ENCODE measurements at places on chromosomes 13 and 19. TPM values are rescaled to one million over a fixed set of nuclear protein-coding genes. Genes with fewer than 3 reads are reported as not detected.

DNA sequence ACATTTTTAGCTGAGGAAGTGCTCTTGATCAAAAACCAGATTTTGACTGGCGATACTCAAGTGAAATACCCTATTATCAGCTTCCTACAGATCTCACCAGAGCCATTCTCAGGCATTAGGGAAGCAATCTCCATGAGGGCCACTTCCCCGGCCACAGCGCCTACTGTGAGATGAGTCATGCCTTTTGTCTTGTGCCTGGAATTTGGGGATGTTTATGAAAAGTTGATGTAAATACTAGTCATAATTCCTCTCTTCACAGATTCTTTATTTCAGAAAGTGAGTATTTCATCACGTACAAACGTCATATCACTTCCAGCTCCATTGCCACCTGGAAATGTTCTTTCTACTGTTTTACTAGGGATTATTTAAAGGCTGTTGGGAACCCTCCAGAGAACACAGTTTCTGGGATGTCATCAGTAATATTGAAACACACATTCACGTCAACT, 25.3 kb upstream of the SLC46A3 start:
- no peak overlapping the region for H3K4me3 ChIP-seq
- H3K36me3 ChIP-seq, result no peaks in the 10 kb centered on the region
- DNase-seq, result no peak
- no peaks in the 10 kb centered on the region for H3K27me3 ChIP-seq
- no peak overlapping the region for H3K27ac ChIP-seq
- H3K4me1 ChIP-seq, result no peaks in the 10 kb centered on the region

ZNF132 gene
- polyA plus RNA-seq, result 1.1 TPM

GRCh38 chr19:45645631-45646344, 6.6 kb upstream of the EML2 start:
- H3K4me1 ChIP-seq, result no peaks in the 10 kb centered on the region
- H3K27me3 ChIP-seq, result no peaks in the 10 kb centered on the region
- DNase-seq, result peak; percentile 98
- H3K36me3 ChIP-seq, result no peaks in the 10 kb centered on the region

IFT88 gene
- polyA plus RNA-seq, result 15.7 TPM

GRCh38 chr19:8486661-8487136, 15.7 kb downstream of the PRAM1 start:
- no peak overlapping the region for H3K4me3 ChIP-seq
- no peak overlapping the region for H3K27ac ChIP-seq
- no peaks in the 10 kb centered on the region for H3K27me3 ChIP-seq
- no peaks in the 10 kb centered on the region for H3K4me1 ChIP-seq

MIER2 gene
- 52.9 TPM for polyA plus RNA-seq

- no peak overlapping the region for H3K4me3 ChIP-seq
- H3K4me1 ChIP-seq, result no peaks in the 10 kb centered on the region
- H3K36me3 ChIP-seq, result no peaks in the 10 kb centered on the region
- DNase-seq, result no peak
- H3K27me3 ChIP-seq, result no peaks in the 10 kb centered on the region
These were observed 21.7 kb downstream of the CSNK1G2 start for GRCh38 chr19:1962674-1963073.

- H3K36me3 ChIP-seq, result no peaks in the 10 kb centered on the region
- H3K4me1 ChIP-seq, result peaks cover 42% of the 10 kb centered on the region
- H3K4me3 ChIP-seq, result no peak overlapping the region
- H3K27ac ChIP-seq, result peak overlapping the region; percentile 86
- no peak for DNase-seq
- no peaks in the 10 kb centered on the region for H3K27me3 ChIP-seq
These were observed 10.1 kb downstream of the EPS15L1 start for GRCh38 chr19:16461630-16462051.

DNA sequence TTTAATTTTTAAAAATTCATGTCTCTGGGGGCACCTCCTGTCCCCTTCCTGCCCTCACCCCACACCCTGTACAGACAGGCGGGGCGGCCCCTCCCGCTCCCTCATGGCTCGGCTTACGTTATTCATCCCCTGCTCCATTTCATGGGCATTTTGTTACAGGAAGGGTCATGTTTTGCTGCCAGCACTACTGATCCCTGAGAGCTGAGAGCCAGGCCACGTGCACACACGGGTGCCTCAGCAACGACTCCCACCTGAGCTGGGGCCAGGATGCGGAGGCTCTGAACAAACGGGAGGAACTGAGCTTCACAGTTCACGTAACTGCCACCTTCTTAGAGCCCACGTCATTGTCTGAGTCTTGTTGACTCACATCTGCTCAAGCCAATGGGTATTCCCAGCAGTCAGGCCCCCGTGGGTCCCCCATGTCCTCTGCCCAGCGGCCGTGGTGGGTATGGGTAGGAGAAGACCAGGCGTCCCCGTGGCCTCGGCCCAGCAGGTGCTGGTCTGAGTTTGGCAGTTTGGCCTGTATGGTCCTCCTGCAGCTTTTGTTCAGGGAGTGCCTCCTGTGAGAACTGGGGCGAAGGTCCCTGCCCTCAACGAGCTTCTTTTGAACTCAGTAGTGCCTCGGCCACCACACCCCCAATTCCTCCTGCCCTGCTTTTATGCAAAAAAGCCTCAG, 16.4 kb upstream of the TMEM255B start:
- no peak for DNase-seq
- H3K4me1 ChIP-seq, result no peaks in the 10 kb centered on the region
- no peaks in the 10 kb centered on the region for H3K27me3 ChIP-seq
- H3K4me3 ChIP-seq, result no peak overlapping the region
- H3K27ac ChIP-seq, result no peak overlapping the region

- no peaks in the 10 kb centered on the region for H3K36me3 ChIP-seq
- no peaks in the 10 kb centered on the region for H3K27me3 ChIP-seq
- no peaks in the 10 kb centered on the region for H3K4me1 ChIP-seq
- peak; percentile 21 for DNase-seq
- no peak overlapping the region for H3K27ac ChIP-seq
These were observed 12.9 kb upstream of the CCNE1 start for GRCh38 chr19:29798774-29799497.

- H3K27ac ChIP-seq, result no peak overlapping the region
- H3K36me3 ChIP-seq, result no peaks in the 10 kb centered on the region
- no peak overlapping the region for H3K4me3 ChIP-seq
- no peaks in the 10 kb centered on the region for H3K27me3 ChIP-seq
These were observed 11.0 kb downstream of the CRX start for GRCh38 chr19:47832723-47833122.

DNA sequence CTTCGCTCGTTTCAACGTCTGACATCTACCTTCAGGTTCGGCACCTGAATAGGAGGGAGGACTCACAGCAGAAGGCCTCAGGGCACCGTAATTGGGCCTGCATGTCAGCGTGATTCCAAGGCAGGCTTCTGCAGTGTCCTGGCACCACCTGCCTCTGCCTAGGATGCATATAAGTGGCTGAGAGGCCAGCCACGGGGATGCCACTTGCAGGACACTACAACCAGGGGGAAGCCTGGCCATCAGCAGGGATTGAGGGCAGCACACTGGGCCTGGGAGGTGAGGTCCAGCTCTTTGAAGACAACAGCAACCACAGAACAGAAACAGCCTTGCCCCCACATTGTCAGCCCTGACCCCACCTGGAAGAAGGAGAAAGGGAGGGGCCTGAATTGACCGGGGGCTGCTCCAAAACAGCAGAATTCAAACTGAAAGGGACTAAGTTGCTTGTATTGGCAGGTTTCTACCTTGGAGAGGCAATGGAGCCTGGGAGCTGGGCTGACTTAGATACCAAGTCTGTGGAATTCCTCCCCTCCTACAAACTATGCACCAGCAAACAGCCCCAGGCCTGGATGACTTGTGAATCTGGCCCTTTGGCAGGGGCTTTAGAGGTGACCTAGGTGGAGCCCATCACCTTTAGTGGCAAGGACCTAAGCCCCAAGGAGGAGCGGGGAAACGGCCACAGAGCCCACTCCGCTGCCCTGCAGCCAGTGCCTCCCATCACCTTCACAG, 34.1 kb upstream of the POMP start:
- H3K36me3 ChIP-seq, result no peaks in the 10 kb centered on the region
- no peak for DNase-seq
- no peak overlapping the region for H3K4me3 ChIP-seq
- no peak overlapping the region for H3K27ac ChIP-seq
- no peaks in the 10 kb centered on the region for H3K4me1 ChIP-seq
- no peaks in the 10 kb centered on the region for H3K27me3 ChIP-seq

DNA sequence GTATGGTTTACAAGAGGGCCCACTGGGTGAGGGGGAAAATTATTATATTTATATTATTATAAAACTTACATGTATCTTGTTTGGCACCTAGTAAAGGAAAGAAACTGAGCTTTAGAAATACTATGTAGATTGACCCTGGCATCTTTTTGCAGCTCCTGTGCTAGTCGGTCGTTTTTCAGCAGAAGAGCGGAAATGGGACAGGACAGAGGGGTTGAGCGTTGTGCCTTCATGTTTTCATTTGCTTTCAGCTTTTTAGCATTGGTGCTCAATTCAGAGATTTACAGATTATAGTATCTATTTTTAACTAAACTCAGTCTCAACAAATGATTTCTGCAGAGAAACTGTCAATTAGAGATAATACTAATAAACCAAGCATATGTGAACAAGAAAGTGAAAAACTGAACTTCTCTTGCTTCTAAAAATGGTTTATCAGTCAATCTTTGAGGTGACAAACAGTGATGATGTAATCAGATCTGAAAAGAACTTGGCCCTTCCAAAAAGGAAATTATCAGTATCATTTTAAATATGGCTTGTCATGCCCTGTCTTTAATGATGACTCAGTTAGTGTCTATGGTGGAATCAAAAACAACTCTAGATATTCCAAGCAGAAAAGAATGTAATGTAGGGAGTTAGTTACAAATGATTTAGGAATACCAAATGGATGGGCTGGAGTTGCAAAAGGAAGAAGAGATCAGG, 56.9 kb upstream of the KCTD4 start:
- peaks cover 7% of the 10 kb centered on the region for H3K36me3 ChIP-seq
- no peak overlapping the region for H3K4me3 ChIP-seq
- H3K27ac ChIP-seq, result no peak overlapping the region
- no peaks in the 10 kb centered on the region for H3K27me3 ChIP-seq
- DNase-seq, result no peak

GRCh38 chr13:46183018-46183946, 1.3 kb upstream of the LCP1 start:
- no peak overlapping the region for H3K27ac ChIP-seq
- DNase-seq, result no peak
- H3K36me3 ChIP-seq, result no peaks in the 10 kb centered on the region
- H3K4me3 ChIP-seq, result no peak overlapping the region

CELF5 gene
- polyA plus RNA-seq, result 7.2 TPM

GRCh38 chr13:44747179-44747578, 171.0 kb upstream of the TSC22D1 start:
- no peaks in the 10 kb centered on the region for H3K36me3 ChIP-seq
- no peak overlapping the region for H3K4me3 ChIP-seq
- H3K27ac ChIP-seq, result no peak overlapping the region
- H3K27me3 ChIP-seq, result no peaks in the 10 kb centered on the region
- DNase-seq, result no peak
- no peaks in the 10 kb centered on the region for H3K4me1 ChIP-seq

TMEM38A gene
- polyA plus RNA-seq, result 41.1 TPM

- peak overlapping the region; percentile 79 for H3K27ac ChIP-seq
- DNase-seq, result no peak
- H3K27me3 ChIP-seq, result no peaks in the 10 kb centered on the region
- H3K36me3 ChIP-seq, result no peaks in the 10 kb centered on the region
- H3K4me3 ChIP-seq, result no peak overlapping the region
These were observed 13.7 kb upstream of the SLC35E1 start for GRCh38 chr19:16585808-16586476.

ZFR2 gene
- 43.0 TPM for polyA plus RNA-seq

DNA sequence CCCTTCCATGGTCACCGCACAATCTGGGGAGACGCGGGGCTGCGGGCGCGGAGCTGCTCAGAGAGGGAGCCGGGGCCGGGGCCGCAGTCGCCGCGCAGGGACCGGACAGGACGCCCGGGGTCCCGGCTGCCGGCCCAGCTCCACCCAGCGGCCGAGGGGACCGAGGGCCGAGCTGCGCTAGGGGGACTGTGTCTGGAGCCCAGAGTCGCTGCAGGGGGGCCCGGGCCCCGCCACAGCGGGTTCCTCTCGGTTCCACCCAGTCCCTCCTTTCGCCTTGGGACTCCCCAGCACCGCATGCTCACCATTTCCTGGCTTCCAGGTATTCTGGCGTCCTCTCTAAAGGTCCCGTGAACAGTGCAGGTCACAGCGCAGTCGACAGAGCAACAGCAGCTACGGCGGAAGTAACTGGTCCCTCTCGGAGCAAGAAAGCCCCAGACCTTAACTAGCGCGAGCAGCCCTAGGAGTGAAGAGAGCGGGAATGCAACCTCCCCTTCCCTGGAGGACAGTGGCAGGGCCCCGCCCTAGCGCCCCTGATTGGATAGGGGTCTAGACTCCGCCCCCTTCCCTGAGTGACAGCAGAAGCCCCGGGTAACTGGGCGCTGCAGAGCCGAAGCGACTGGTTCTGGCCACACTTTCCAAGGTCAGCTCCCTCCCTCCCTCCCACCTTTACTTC, at the start of gene ZNF878:
ZNF878 (minus strand) TSS at position 465 of the 673 bp plus-strand sequence; CDS start at position 305, 160 bp downstream.
- H3K4me1 ChIP-seq, result no peaks in the 10 kb centered on the region
- no peaks in the 10 kb centered on the region for H3K27me3 ChIP-seq
- no peaks in the 10 kb centered on the region for H3K36me3 ChIP-seq
- peak within 1 kb of the TSS; percentile 68 for H3K4me3 ChIP-seq
- peak; percentile 90 for DNase-seq

- no peak overlapping the region for H3K4me3 ChIP-seq
- H3K36me3 ChIP-seq, result no peaks in the 10 kb centered on the region
These were observed 1505.1 kb upstream of the SLC10A2 start for GRCh38 chr13:104571161-104571892.

LHB gene
- 2.7 TPM for polyA plus RNA-seq

DNA sequence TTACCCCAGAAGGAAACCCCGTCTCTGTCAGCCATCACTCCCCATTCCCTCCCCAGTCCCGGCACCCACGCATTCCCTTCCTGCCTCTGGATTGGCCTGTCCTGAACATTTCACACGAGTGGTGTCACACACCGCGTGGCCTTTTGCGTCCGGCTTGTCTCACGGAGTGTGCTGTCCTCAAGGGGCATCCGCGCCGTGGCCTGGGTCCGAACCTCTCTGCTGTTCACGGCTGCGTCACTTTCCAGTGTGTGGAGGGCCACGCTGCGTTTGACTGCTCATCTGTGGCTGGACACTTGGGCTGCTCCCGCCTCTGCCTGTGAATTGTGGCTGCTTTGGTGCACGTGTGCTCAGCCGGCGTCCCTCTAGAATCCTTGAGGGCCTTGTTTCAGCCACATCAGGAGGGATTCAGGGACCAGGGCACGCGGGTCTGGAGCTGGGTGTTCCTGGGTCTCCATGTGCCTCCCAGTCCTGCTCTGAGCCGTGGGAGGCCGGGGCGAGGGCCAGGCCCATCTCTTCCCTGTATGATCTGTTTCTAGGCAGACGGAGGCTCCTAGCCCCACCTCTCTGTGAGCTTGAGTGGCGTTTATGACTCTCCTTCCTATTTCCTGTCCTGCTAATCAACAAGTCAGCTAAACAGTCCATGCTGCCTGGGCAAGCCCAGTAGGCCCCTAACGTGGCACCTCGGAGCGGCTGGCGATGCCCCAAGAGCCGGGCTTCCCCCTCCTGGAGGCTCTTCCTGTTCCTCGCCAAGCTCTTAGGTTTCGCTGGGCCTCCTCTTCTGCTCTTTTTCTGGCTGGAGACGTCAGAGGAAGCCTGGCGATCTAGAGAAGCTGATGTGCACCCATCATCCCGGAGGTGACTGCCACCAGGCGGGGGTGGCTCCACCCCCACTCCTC, 8.1 kb downstream of the STK11 start:
- H3K4me1 ChIP-seq, result peaks cover 41% of the 10 kb centered on the region
- no peaks in the 10 kb centered on the region for H3K36me3 ChIP-seq
- H3K27me3 ChIP-seq, result no peaks in the 10 kb centered on the region
- peak; percentile 71 for DNase-seq
- H3K27ac ChIP-seq, result peak overlapping the region; percentile 85
- H3K4me3 ChIP-seq, result no peak overlapping the region

IGFL2 gene
- polyA plus RNA-seq, result not detected

ZNF814 gene
- polyA plus RNA-seq, result 32.4 TPM

ZNF566 gene
- 13.2 TPM for polyA plus RNA-seq

OR7C1 gene
- not detected for polyA plus RNA-seq
